Fibroblast of upper back skin (primary cell): ENCODE measurements at places on chromosomes 6 and 20.

GRCh38 chr20:23509247-23509913 lies 18.5 kb downstream of the CST8 start:
- DNase-seq = no peak

- DNase-seq = no peak
Observed at GRCh38 chr20:50628332-50628731, 63.0 kb downstream of the RIPOR3 start.

DNA sequence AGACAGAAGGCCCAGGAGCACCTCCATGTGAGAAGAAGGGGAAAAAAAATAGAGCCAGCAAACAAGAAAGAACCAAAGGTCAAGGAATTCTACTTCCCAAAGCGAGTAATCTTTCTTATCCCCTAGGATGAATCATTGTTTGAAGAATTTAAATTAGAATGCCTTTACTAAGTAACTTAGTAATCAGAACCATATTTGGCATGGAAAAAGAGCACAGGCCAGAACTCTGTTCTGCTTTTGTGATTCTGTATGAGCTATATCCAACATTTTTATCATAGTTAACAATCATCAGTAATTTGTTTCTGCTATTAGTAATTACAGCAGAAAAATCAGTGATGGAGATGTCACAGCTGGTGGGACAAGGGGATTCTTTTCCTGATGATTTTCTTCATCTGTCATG lies 228.8 kb upstream of the FAM83B start:
- peak; percentile 95 for DNase-seq

DNA sequence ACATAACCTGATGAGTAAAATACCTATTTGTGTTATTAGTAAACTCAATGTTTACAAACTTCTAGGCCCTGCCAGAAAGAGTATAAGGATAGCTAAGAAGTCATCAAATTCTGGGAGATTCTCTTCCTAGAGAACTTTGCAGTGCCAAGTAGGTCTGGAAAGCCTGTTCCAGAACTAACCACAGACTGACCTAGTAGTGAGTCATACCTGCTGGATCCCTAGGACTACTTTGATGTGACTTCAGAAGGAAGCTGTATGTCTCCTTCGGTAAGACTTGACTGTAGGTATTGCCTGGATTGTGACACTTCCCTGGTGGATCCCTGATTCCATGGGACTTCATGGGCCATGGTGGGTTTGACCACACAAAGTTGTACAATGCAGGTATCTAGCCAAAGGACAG lies 131.7 kb downstream of the DNAH8 start:
- peak; percentile 14 for DNase-seq

GRCh38 chr6:19135706-19136105 lies 701.5 kb upstream of the ID4 start:
- no peak for DNase-seq

DNA sequence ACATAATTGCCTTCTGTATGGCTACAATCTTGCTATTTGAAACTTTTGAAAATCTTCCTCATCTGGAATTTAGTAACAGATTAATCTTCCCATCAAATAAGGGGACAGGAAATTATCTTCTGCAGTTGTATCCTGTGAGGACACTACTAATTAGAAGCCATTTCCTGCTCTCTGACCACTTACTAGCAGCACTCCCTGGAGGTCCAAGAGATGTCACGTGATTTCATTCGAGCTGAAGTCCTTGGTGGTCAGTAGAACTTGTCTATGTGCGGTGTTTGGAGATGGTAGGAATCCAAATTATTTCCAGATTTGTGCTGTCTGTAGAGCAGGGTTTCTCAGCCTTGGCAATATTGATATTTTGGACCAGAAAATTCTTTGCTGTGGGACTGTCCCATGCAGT lies 202.5 kb downstream of the TFAP2B start:
- DNase-seq = no peak

DNA sequence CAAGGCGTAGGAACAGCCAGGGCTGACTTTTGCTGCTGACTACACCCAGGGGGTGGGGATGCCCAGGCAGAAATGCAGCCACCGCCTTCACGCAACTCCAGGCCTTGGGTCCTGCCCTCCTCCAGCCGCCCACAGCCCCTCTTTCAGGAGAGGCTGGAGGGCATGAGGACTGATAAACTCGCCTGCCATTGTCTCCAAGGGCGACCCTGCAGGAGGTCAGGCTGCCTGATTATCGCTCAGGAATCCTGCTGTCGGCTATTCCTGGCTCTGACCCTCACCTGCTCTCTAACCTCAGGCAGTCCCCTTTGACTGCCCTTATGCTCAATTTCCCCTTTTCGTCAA lies 62.0 kb upstream of the HDDC2 start:
- DNase-seq = no peak

DNA sequence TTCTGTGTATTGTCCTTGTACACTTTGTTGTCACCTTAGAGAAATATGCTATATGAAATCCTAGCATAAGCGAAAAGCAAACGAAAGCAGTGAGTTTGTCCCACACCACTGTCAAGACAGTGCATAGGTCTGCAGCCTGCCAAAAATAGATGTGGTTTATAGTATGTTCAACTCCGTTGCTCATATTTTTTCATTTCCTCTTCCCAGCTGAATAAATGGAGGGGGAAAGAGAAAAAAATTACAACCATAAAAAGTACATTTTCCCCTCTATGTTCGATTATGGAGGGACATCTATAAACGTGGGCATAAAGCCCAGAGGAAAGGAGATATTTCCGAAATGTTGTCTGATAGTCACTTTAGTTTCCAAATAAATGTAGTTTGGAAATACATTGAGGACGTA lies 25.8 kb downstream of the PRL start:
- peak; percentile 53 for DNase-seq

- DNase-seq = no peak
Observed at GRCh38 chr6:52009466-52010140, 77.8 kb downstream of the PKHD1 start.

- peak; percentile 73 for DNase-seq
Observed at GRCh38 chr6:39452306-39453145, 130.0 kb upstream of the KCNK16 start.

- no peak for DNase-seq
Observed at GRCh38 chr6:56435326-56435725, 187.9 kb upstream of the COL21A1 start.

DNA sequence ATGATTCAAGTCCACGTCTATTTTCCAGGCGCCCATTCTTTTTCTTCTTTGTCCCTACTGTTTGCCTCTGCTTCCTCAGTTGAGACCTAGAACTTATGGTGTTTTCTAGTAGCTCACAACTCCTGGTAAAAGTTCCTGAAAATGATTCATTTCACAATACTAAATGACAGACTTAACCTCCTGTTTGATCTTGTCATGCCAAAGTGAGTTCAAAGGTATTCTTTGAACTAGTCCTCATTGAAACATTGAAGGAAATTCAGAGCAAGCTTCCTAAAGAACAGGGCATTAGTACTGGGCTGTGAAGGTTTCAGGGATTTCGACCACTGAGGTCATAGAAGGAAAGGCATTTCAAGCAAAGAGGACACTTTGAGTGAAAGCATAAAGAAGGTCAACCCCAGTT lies 132.8 kb downstream of the IBTK start:
- DNase-seq = no peak

GRCh38 chr6:150640556-150641209 lies 41.0 kb downstream of the PLEKHG1 start:
- DNase-seq = no peak

GRCh38 chr6:126093108-126093507 lies 106.8 kb downstream of the TRMT11 start:
- no peak for DNase-seq

GRCh38 chr20:57275813-57276212 lies 9.4 kb upstream of the BMP7 start:
- DNase-seq = no peak
